ENCODE measurements at places on chromosomes 7 and 10. TPM values are rescaled to one million over a fixed set of nuclear protein-coding genes. Genes with fewer than 3 reads are reported as not detected.

WIPF3 gene
- total RNA-seq: 0.51 TPM

- peaks cover 5% of the 10 kb centered on the region for H3K27me3 ChIP-seq
- H3K36me3 ChIP-seq: no peaks in the 10 kb centered on the region
- no peak for DNase-seq
- peaks cover 28% of the 10 kb centered on the region for H3K4me1 ChIP-seq
- peak overlapping the region; percentile 23 for H3K4me3 ChIP-seq
Measured at GRCh38 chr10:47253651-47254375, 46.2 kb upstream of the GDF10 start.

CPN1 gene
- not detected for total RNA-seq

ENTPD1 gene
- total RNA-seq: 5.2 TPM

GRCh38 chr10:109974504-109975191 is 33.1 kb upstream of the ADD3 start:
- no peaks in the 10 kb centered on the region for H3K36me3 ChIP-seq
- no peak for DNase-seq
- H3K4me3 ChIP-seq: no peak overlapping the region
- H3K4me1 ChIP-seq: peaks cover 44% of the 10 kb centered on the region
- H3K27ac ChIP-seq: no peak overlapping the region
- no peaks in the 10 kb centered on the region for H3K27me3 ChIP-seq

HOXA5 gene
- not detected for total RNA-seq

GRCh38 chr7:69880840-69881239 is 282.6 kb downstream of the AUTS2 start:
- H3K27me3 ChIP-seq: no peaks in the 10 kb centered on the region
- no peak for DNase-seq
- H3K4me3 ChIP-seq: no peak overlapping the region
- H3K36me3 ChIP-seq: no peaks in the 10 kb centered on the region
- H3K27ac ChIP-seq: no peak overlapping the region

- H3K4me3 ChIP-seq: no peak overlapping the region
- peaks cover 4% of the 10 kb centered on the region for H3K4me1 ChIP-seq
Measured at GRCh38 chr10:3740157-3740871, 44.7 kb downstream of the KLF6 start.

TMEM213 gene
- not detected for total RNA-seq

SFRP4 gene
- 0.41 TPM for total RNA-seq

- H3K27me3 ChIP-seq: no peaks in the 10 kb centered on the region
- peak overlapping the region; percentile 27 for H3K27ac ChIP-seq
- DNase-seq: no peak
- H3K4me1 ChIP-seq: peaks cover 22% of the 10 kb centered on the region
- H3K4me3 ChIP-seq: no peak overlapping the region
Measured at GRCh38 chr7:110775046-110775445, 315.9 kb upstream of the LRRN3 start.

- no peaks in the 10 kb centered on the region for H3K36me3 ChIP-seq
- H3K27me3 ChIP-seq: peaks cover 14% of the 10 kb centered on the region
- H3K4me3 ChIP-seq: no peak overlapping the region
- DNase-seq: no peak
- H3K4me1 ChIP-seq: no peaks in the 10 kb centered on the region
Measured at GRCh38 chr10:75681334-75681733, 249.9 kb downstream of the LRMDA start.

DNA sequence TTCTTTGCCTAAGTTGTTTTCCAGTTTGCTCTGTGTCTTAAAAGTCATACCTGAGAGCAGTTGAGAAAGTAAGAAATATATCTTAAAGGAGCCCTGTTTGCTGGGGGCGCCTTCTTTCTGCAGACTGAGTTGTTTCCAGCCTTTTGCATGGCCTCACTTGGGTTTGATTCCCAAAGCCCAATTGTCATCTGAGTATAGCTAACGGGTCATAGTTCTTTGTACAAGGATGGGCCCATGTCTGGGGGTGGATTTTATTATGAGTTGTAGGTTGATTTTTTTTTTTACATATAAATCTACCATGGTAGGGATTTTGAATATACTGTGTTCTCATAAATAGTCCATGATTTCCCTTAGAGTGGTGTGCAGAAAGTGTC is 318.7 kb upstream of the LRGUK start:
- no peak overlapping the region for H3K4me3 ChIP-seq
- H3K27me3 ChIP-seq: no peaks in the 10 kb centered on the region

DNA sequence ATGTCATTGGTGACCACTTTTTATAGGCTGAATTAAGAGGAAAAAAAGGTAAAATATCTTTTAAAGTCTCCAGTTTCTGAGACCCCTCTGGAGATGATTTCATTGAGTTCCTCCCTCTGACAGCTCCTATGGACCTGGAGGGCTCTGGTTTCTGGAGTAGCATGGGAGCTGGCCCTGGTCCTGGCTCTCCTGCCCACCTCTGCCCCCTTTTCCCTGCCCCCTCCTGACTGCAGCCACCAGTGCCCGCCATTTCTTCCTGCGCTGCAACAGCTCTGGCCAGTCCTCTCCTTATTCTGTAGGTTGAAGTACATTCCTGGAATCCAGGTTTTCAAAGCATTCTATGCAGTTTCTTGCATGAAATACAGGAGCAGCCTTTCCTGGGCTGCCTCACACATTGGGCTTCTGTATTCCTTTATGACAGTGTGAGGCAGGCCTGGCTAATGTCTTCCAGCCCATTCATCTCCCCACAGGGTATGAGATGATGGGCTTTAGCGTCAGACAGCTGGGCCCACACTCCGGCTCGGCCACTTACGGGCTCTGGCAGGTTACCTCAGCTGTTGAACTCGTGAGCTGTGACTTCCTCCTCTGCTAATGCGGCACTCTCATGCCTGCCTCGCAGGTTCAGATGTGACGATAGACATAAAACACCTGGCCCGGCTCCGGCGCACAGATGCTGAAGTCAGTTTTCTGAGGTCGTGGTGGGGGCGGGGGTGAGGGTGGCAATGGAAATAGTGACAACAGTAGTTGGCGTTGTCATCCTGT is 101.7 kb downstream of the MGMT start:
- DNase-seq: no peak
- H3K4me1 ChIP-seq: no peaks in the 10 kb centered on the region
- no peak overlapping the region for H3K4me3 ChIP-seq

DNA sequence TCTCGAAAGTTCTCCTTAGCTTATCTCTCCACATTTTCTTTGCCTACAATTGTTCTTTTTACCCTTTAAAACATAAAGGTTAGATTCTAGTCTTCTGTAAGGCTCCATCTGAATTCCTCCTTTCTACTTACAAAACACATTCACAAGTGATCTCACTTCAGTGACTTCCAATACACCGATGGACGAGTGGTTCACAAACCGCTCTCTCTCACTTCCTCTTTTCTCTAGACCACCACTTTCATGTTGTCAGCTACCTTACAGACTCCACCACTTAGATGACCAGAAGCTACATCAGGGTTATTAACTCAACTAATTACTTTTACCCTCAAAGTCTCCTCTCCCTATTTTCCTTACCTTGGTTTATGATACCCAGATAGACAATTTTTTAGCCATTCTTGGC is 11.8 kb downstream of the MET start:
- peaks cover 40% of the 10 kb centered on the region for H3K4me1 ChIP-seq
- no peaks in the 10 kb centered on the region for H3K27me3 ChIP-seq
- no peak overlapping the region for H3K4me3 ChIP-seq

CDHR3 gene
- 1.9 TPM for total RNA-seq

MRPS33 gene
- total RNA-seq: 27.9 TPM

OR2A1 gene
- total RNA-seq: not detected

DNA sequence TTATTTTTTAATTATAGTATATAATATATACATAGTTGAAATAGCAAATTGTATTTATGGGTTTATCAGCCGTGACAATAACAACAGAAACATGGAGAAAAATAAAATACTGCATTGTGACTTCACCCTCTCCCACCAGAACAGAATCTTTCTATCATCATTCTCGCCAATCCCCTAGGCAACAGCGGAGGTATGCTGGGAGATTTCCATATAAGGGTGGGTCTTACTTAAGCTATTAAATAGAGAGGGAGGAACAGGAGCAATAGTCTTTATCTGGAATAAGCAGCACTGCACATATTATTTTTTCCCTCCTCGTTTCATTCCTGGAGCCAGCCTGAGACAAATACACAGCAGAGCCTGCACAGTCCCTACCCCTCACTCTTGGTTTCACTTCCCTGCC is 1214.9 kb downstream of the XPNPEP1 start:
- no peaks in the 10 kb centered on the region for H3K36me3 ChIP-seq
- no peak overlapping the region for H3K4me3 ChIP-seq
- no peaks in the 10 kb centered on the region for H3K4me1 ChIP-seq
- no peak for DNase-seq
- H3K27me3 ChIP-seq: no peaks in the 10 kb centered on the region
- no peak overlapping the region for H3K27ac ChIP-seq

DNA sequence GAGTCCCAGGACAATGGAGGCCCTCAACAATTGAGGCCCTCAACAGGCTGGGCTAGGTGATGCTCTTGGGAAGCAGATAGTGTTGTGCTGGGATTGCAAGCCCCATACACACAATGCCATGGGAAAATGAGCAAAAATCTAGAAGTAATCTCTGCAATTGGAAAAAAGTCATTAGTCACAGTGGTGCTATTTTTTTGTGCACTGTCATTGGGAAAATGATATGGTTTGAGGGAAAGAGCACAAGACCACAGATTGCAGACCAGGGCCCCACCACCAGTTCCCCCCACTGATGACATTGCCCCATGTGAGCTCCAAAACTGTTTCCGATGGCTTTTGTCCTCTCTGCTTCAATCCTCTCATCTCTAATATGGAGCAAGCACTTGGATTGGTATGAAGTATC is 1.9 kb downstream of the KCTD7 start:
- H3K4me1 ChIP-seq: peaks cover 23% of the 10 kb centered on the region
- H3K27ac ChIP-seq: peak overlapping the region; percentile 10
- peaks cover 11% of the 10 kb centered on the region for H3K36me3 ChIP-seq
- H3K27me3 ChIP-seq: no peaks in the 10 kb centered on the region

DNA sequence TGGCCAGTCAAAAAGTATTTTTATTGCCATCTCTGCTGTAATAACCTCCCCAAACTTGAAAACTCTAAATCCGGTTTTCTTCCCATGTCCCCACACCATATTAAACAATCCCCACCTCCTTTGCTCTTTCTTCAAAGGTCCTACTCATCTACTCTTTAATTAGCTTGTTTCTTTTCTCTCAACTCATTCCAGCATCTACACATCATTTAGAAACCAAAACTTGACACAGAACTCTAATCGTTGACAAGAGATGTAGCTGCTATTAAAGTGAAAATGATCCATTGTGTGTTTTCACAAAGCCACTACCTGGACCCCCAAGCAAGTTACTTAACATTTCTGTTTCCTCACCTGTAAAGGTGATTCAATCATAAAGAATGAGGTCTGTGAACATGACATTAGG is 436.3 kb upstream of the NPVF start:
- peaks cover 51% of the 10 kb centered on the region for H3K4me1 ChIP-seq
- no peaks in the 10 kb centered on the region for H3K27me3 ChIP-seq
- H3K27ac ChIP-seq: peak overlapping the region; percentile 18
- H3K4me3 ChIP-seq: no peak overlapping the region

- H3K27me3 ChIP-seq: no peaks in the 10 kb centered on the region
- peak overlapping the region; percentile 94 for H3K27ac ChIP-seq
- DNase-seq: no peak
- H3K4me3 ChIP-seq: peak overlapping the region; percentile 97
- H3K4me1 ChIP-seq: peaks cover 44% of the 10 kb centered on the region
Measured at GRCh38 chr10:59907918-59908807, 1.8 kb upstream of the CCDC6 start.

DNA sequence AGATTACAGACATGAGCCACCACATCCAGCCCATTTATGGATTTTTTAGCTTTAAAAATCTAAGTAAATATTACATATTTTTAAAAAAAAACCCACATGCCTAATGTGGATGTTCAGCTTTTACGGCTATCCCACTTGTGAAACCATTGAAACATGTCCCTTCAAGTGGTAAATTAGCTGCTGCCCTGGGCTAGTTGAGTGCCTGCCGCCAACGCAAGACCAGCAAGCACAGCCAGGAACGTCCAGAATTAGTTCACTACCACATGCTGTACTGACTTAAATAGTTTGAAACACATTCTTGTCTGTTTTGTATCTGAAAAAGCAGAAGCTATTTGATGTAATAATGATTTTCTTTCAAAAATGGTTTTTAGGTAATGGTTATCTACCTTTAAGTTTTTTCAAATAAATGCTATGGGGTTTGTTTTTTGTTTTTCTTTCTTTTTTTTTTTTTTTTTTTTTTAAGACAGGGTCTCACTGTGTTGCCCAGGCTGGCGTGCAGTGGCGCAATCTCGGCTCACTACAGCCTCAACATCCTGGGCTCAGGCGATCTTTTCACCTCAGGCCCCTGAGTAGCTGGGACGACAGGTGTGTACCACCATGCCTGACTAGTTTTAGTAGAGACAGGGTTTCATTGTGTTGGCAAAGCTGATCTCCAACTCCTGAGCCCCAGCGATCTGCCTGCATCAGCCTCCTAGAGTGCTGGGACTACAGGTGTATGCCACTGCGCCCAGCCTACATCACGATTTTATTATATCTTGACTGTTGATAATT is 57.0 kb downstream of the KLRG2 start:
- DNase-seq: no peak
- peaks cover 16% of the 10 kb centered on the region for H3K36me3 ChIP-seq
- H3K4me1 ChIP-seq: peaks cover 13% of the 10 kb centered on the region
- H3K27me3 ChIP-seq: no peaks in the 10 kb centered on the region
- no peak overlapping the region for H3K27ac ChIP-seq

- H3K27ac ChIP-seq: no peak overlapping the region
- H3K4me3 ChIP-seq: peak overlapping the region; percentile 83
- DNase-seq: no peak
- peaks cover 21% of the 10 kb centered on the region for H3K4me1 ChIP-seq
- H3K36me3 ChIP-seq: no peaks in the 10 kb centered on the region
Measured at GRCh38 chr7:101743995-101744360, 73.4 kb upstream of the CUX1 start.

DNA sequence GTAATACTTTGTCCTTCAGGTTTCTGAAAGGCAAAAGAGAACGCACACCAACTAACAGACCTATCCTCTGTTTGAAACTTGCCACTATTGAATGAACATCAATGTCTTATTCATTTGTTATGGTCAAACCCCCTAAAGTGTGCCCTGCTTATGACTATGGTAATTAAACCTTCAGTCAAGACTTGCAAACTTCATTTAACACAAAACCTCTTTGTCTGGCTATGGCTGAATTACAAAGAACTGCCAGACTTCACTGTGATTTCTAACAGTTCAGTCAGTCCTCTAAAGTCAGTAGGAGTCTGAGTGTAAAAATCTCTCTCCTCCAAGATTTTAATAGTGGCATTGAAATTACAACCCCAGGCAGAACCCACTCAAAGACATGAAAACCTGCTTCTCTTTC is 702.5 kb upstream of the LRRN3 start:
- no peak overlapping the region for H3K4me3 ChIP-seq
- H3K27ac ChIP-seq: no peak overlapping the region
- H3K4me1 ChIP-seq: peaks cover 14% of the 10 kb centered on the region

FAM25G gene
- not detected for total RNA-seq

GRCh38 chr10:126349676-126350075 is 38.6 kb downstream of the ADAM12 start:
- no peaks in the 10 kb centered on the region for H3K27me3 ChIP-seq
- no peak overlapping the region for H3K27ac ChIP-seq
- H3K4me1 ChIP-seq: peaks cover 28% of the 10 kb centered on the region
- DNase-seq: no peak
- no peak overlapping the region for H3K4me3 ChIP-seq
